ENCODE measurements at places on chromosomes 13 and 19. TPM values are rescaled to one million over a fixed set of nuclear protein-coding genes. Genes with fewer than 3 reads are reported as not detected.
A peak's percentile ranks its signal among the peaks of the same experiment; 100 is the strongest.

Gene TUBA3C
- polyA plus RNA-seq: not detected

Gene ZNF600
- 6.5 TPM for polyA plus RNA-seq

Gene RXFP2
- polyA plus RNA-seq: 0.89 TPM

Gene DHDH
- 10.7 TPM for polyA plus RNA-seq

Gene PABPC3
- 1.2 TPM for polyA plus RNA-seq

Gene ZNF208
- 1.6 TPM for polyA plus RNA-seq

Gene ZNF69
- polyA plus RNA-seq: 17.4 TPM

Gene RNASEH2A
- 44.1 TPM for polyA plus RNA-seq

Gene SBSN
- 0.09 TPM for polyA plus RNA-seq

Gene SEMA6B
- 3.7 TPM for polyA plus RNA-seq

Gene CPAMD8
- 44.2 TPM for polyA plus RNA-seq

Gene SMIM44
- 0.22 TPM for polyA plus RNA-seq

Gene NECTIN2
- polyA plus RNA-seq: 152 TPM

Gene ELSPBP1
- polyA plus RNA-seq: not detected

Gene PLEKHF1
- 2.0 TPM for polyA plus RNA-seq

Gene ZNF491
- polyA plus RNA-seq: 3.8 TPM

Gene PLPPR3
- 19.3 TPM for polyA plus RNA-seq

Gene CLC
- polyA plus RNA-seq: 2.6 TPM

Gene CYP2A7
- 0.10 TPM for polyA plus RNA-seq

Gene LILRB4
- polyA plus RNA-seq: 0.61 TPM

Gene ZNF583
- 9.9 TPM for polyA plus RNA-seq

Gene PLK5
- polyA plus RNA-seq: 0.45 TPM

Gene PRR22
- 2.4 TPM for polyA plus RNA-seq

Gene IL12RB1
- 0.16 TPM for polyA plus RNA-seq

Gene FPR1
- 1.2 TPM for polyA plus RNA-seq

Gene SMARCA4
- polyA plus RNA-seq: 177 TPM

Gene FGF21
- not detected for polyA plus RNA-seq

Gene N4BP2L1
- polyA plus RNA-seq: 17.4 TPM

Gene IQCN
- 7.2 TPM for polyA plus RNA-seq

- DNase-seq: no peak
These were observed 9.5 kb upstream of the ERFL start for GRCh38 chr19:41937525-41938468.

- DNase-seq: no peak
These were observed 24.1 kb downstream of the SLC25A30 start for GRCh38 chr13:45393941-45394570.

DNA sequence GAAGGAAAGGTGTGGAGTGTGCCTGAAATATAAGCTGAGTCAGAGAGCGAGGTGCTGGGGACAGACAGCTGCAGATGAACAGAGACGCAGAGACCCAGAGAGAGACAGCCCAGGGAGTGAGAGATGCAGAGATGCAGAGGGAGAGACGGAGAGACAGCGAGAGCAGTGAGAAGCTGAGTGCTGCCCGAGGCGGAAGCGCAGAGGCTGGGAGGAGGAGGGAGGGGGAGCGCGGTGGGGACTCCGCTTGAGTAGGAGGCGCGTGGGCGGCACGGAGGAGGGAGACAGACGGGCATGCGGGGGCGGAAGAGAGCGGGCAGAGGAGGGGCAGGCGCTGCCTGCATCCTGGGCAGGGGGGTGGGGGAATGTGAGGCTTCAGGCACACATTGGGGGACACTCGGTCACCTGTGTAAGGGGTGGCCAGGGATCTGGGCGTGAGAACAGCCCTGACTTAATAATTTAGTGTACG is 25.7 kb downstream of the SLC8A2 start:
- no peak for DNase-seq

DNA sequence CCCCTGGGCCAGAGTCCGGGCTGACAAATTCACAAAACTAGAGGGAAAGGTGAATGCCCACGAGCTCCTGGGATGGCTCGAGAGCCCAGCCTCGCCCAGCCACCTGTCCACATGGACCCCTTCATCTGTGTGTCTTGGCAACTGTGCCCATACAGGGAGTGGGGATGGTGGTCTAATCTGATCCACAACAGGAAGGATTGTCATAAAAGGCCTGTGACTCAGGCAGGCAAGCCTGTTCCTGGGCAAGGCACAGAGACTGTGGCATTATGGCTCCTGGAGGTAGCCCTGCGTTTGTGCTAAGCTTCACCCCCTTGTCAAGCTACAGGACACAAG is 20.0 kb downstream of the CAPS start:
- DNase-seq: no peak

DNA sequence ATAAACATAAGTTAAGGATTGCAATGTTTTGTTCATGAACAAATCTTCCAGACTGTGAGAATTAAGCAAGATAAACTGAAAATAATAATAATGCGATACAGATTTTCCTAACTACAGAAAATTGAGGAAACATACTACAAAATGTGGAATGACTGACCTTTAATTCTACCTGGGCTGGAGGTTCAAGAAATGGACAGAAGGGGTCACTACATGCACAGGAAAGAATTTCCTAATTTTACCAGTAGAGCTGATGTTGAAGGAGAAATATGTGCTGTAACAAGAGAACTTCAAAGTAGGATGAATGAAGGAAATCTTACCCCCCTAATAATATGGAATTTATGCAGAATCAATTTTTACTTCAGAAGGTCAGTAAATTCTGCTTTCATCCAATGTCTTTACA is 62.3 kb downstream of the ZNF627 start:
- DNase-seq: no peak

GRCh38 chr19:16202320-16203255 is 4.9 kb downstream of the AP1M1 start:
- no peak for DNase-seq

- DNase-seq: no peak
These were observed 76.6 kb upstream of the SIAH3 start for GRCh38 chr13:45928176-45928575.

- peak; percentile 76 for DNase-seq
These were observed 21.0 kb downstream of the SMIM24 start for GRCh38 chr19:3459089-3459881.

GRCh38 chr19:38793177-38793576 is 4.2 kb downstream of the LGALS7B start:
- DNase-seq: no peak

DNA sequence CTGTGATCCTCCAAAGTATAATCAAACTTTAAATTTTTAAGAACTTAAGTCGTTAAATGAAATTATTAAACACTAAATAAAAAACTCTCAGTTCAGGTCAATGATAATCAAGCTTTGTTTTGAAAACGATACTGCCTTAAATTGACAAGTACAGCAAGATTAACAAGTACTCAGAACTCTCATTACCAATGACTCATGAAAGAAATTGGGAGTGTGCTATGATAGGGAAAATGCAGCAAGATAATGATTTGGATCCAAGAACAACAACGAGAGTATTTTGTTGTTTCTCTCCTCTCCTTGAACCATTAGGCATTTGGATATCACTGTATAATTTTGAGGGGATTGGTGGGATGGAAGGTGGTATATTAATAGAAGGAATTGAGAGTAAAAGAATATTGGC is 10.2 kb downstream of the N4BP2L2 start:
- DNase-seq: no peak

DNA sequence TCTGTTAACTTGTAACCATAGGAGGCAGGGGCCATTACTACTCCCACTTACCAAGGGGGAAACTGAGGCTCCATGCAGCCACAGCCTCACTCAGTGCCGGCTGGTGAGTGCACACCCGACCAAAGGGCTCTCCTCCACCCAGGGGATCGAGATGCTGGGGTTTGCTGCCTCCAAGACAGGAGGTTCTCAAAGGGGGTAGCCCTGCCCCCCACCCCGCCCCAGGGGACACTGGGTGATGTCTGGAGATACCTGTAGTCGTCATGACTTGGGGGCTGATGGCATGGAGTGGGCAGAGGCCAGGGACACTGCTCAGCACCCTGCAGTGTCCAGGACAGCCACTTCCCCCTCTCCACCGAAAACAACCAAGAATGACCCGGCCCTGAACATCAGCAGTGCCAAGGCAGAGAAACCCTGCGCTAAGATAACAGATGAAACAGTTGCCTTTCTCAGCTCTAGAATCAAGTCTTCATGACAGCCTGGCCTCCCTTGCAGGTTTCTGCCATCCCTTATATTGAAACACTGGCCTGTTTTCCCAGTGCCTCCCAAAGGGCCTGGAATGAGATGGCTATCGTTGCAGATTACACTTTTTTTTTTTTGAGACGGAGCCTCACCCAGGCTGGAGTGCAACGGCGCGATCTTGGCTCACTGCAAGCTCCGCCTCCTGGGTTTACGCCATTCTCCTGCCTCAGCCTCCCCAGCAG is 3.3 kb downstream of the REEP6 start:
- DNase-seq: no peak

GRCh38 chr13:95007322-95007721 is 293.9 kb downstream of the ABCC4 start:
- DNase-seq: no peak

GRCh38 chr13:33867472-33867871 is 49.5 kb downstream of the RFC3 start:
- no peak for DNase-seq

DNA sequence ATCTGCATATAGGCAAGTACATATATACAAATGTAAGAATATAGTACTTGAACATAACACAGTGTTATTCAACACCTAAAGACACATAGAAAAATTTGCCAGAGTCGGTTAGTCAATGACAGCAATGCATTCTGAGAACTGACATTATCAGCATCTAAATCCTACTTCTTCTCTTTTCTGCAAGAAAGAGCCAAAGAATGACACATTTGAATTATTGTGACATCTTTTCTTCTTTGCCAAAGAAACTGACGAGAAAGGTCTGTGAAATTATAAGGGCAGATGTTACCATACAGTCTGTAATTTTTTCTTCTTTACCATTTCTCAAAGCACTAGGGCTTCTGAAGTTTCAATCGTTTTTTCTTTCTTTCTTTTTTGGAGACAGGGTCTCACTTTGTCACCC is 350.9 kb upstream of the NBEA start:
- DNase-seq: no peak

- DNase-seq: no peak
These were observed 8.9 kb downstream of the ACTN4 start for GRCh38 chr19:38656171-38656981.

DNA sequence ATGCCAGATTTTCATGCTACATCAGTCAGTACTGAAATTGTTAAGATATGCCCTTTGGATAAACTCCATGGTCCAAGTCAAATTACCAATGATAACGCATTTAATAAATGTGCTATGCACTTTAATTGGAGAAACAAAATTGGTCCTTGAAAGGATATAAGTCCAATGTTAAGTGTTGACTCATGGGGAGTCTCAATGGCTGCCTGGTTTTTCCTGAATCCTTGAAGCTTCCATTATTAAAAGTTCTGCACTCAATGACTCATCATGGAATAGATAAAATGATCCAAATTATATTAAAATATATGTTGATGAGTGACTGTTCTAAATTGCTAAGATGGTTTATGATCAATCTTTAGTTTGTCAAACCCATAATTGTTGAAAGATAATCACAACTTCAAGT is 346.0 kb upstream of the ATXN8OS start:
- DNase-seq: no peak

GRCh38 chr19:10228920-10229319 is 2.2 kb downstream of the S1PR2 start:
- DNase-seq: no peak

DNA sequence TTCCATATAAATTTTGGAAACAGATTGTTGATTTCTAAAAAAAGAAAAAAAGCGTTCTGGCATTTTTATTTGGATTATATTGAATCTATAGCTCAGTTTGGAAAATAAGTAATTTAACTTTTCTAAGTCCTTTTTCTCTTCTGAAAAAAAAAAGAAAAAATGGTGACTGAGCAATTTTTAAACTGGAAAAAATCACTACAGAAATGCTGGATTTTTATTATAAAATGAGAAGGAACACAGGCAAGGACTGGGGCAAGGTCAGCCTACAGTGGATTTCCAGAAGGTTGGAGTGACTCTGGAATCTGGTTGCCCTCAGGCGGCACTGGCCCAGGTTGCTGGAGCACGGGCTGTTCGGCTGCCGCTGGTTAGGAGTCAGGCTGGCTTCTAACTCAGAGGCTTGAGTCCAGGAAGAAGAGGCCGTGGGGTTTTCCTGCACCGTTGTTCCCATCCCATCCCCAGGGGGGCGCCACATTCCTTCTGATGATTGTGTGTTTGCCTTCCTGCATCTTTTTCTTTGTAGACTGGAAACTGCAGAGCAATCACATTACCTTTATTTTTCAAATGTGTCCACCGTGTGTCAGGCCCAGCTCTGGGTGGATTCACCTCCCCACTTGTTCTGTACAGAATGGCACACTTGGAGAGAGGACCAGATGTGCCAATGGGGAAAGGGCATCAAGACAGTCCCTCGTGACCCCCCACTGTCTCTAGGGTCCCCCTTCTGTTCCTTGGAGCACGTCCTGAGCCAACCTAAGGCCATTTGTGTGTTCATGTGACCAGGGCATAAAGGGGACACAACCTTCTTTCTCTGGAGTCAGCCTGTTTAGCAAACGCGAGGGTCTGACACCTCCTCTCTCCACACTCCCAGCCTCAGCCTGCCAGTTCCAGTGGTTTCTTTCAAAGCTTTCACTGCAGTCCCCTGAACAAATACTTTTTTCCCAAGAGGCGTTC is 44.5 kb upstream of the GTF3A start:
- peak; percentile 35 for DNase-seq

DNA sequence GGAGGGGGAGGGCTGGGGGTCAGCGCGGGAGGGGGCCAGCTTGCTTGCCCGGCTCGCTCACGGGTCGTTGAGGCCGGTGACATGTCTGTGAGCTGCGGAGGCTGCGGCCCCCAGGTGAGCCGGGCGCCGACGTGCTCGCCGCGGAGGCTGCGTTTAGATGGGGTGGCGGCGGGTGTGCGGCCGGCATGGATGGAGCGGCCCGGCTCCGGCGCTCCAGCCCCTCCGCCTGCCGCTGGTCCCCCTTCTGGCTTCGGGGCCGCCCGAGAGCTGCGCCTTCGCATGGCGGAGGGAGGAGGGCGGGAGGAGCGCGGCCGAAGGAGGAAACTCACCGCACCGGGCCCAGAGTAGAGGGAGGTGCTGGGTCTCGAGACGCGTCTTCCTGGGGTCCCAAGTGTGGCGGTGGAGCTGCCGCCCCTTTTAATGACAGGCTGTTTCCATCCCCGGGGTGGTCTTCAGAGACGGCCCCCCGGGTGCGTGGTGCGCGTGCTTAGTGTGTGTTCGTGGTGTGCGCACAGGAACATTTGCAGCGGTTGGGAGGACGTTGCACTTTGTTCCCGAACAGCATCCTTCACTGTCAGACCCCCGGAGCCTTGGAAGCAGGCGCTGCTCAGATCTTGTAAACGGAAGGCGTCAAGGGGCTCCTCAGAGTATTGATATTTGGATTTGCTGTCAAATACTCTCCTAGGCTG is at the start of gene AKAP11:
TSS of gene AKAP11 (plus strand) at position 38 of the 689 bp plus-strand sequence. CDS start 14,197 bp downstream, outside the sequence.
- DNase-seq: peak; percentile 47

DNA sequence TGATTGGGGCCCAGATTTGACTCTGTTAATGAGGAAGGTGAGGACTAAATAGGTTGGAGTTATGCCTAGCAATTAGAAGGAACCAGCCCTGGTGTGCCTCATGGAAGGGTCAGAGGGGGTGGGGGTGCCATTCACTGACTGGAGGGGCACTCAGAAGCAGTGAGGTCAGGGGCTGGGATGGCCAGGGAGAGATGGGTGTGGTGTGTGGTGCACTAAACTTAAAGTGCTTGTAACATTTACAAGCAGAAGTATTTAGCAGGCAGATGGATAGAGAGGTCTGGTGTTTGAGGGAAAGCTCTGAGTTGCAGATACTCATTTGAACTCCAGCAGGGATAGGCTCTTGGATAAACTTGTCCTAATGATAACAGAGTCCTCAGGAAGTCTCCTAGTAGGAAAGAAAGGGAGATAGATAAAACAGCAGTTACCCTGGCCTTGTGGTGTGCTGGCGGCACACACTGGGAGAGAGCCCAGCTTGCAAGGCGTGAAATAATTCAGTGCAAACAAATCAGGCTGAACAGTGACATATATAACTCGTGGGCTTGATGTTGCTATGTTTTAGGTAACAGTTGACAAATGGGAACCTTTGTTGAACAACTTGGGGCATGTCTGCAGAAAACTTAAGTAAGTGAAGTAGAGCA is 20.0 kb upstream of the UPF3A start:
- DNase-seq: no peak

All from renal cortex interstitium (tissue), 15 donors.